NCI-H2171 treated with DMSO at 0.1 percent for 48 hours (cell line): ENCODE measurements at places on chromosomes 6 and 20.

DNA sequence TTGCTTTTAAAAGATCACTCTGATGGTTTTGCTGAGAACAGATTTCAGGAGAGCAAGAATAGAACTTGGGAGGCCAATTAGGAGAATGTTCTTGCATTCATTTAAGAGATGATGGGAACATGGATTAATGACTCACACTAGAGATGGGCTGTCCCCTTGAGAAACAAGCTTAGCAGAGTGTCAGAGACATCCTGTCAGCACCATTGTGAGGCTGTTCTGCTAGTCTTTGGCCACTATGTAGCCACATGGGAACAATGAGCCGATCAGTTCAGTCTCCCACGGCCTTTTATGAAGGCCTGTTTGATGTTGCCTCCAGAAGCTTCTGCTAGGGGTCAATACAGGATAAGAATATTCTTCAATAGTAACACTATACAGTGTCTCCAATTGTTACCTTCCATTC lies 113.0 kb upstream of the EYA4 start:
- no peak for DNase-seq

- DNase-seq = no peak
Observed at GRCh38 chr6:28566527-28567252, 41.0 kb downstream of the GPX5 start.

DNA sequence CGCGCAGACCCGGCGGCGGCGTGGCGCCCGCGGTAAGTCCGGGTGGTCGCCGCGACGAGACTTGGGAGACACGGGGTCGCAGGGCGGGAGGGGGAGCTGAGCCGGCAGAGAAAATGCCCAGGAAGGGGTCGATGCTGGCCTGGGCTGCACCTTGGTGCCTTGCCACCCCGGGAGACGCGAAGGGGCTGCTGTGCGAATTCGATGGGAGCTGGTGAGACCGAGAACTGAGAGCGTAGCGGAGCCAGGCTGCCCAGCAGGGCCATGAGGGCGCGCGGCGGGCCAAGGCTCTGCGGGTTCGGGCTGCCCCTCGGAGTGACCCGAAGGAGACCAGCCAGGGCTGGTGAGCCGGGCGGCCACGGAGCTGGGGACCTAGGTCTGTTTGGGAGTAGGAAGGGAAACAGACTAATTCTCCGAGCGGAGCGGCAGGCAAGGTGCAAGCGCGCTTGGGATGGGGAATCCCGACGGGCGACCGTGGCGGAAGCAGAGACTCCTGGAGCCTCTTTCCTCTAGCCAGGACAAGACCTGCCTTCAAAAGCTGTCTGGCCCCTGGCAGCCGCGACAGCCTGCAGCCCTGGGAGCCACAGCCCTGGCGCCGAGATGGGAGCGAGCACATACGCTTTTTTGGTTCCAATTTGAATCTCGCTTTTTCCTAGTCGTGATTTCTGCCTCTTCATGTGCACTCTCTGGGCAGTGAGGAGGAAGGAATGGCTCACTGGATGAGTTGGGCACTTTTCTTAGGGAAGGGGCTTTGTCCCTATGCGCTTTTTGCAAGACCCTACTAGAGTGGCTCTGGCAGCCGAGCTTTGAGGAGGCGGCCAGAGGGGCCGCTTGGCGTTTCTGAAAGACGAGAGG lies 691 bp downstream of the SYNDIG1 start:
- peak; percentile 65 for DNase-seq

DNA sequence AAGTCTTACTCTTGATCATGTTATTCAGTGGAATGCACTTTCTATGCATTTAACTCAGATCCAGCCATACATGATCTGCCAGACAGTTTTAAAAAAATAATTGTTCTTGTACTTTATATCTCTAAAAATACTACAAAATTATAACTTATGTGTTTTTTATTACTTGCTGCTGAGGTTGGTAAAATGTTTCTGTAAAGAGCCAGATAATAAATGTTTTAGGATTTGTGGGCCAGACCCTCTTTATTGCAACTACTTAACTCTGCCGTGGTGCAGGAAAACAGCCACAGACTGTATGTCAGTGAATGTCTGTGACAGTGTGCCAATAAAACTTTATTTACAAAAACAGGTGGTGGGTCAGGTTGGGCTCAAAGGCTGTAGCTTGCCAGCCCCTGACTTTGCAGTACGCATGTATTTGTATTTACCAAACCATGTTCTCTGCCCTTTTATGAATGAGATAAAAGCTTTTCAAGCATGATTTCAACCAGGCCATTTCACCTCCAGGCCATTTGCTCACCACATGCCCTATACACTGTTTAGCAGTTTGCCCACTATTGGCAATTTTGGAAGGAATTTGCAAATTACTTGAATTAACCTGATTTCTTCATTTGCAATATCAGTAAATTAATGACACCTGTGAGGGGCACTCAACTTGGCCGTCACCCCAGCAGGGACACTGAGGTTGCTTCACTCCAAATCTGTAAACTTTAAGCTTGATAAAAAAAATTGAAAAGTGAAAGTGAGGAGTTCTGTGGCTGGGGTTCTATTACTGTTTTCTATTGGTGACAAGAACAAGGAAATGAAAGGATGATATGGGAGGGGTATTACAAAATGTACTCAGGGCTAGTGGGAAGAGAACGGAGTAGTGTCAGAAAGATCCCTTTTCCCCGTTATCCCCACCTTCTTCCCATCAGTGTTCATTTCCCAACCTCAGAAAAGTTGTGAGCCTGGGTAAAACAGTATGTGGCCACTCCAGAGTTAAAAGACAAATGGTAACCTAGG lies 133.4 kb downstream of the CEBPB start:
- no peak for DNase-seq

DNA sequence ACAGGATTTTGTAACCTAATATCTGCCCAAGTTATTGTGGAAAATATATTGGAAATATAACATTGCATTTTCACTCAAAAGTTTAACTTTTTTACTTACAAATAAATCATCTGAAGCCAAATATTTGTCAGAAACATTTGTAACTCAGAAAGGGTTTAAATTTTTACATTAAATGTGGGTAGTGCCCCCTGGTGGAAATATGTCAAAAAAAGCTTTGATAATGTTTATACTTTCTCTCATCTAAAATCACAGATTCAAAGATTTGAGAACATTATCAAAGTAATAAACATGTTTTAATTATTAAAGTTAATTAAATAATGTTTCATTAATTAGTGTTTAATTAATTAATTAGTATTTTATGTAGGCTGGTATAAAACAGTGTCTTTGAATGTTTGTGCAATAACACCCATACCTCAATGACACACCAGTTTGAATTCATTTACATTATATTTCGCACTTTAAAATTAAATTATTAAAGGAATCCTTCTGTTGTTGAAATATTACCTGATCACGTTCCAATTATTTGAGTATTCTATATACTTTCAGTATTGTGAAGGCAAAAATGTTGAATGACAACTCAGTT lies 320.1 kb upstream of the FKBP1C start:
- no peak for DNase-seq

DNA sequence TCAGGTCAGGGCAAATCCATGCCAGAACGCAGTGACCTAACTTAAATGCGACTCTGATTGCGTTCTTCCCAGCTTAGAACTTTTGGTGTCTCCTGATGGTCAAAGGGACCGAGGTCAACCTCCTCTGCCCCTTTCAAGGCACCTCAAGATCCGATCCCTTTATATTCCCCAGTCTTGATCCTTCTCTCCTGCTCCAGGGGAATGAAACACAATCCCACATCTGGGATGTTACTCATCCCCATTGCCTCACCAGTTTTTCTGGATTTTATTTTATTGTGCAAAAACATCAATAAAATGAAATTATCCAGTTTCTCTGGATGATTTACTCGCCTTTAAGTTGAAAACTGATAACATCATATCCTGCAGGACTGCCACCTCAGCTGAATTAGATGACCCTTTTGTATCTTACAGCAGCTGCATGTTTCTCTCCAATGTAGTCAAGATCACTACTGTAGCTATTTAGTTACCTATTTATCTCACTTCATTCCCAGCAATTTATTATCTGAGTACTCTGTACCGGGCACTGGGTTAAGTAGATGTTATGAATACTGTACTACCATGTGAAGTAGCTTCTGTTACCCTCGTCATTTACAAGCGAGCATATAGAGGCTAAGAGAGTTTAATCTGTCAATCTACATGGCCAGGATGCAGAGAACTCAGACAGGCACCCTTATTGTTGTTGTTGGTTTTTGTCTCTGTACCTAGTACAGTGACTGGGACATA lies 44.0 kb downstream of the IRAK1BP1 start:
- no peak for DNase-seq

DNA sequence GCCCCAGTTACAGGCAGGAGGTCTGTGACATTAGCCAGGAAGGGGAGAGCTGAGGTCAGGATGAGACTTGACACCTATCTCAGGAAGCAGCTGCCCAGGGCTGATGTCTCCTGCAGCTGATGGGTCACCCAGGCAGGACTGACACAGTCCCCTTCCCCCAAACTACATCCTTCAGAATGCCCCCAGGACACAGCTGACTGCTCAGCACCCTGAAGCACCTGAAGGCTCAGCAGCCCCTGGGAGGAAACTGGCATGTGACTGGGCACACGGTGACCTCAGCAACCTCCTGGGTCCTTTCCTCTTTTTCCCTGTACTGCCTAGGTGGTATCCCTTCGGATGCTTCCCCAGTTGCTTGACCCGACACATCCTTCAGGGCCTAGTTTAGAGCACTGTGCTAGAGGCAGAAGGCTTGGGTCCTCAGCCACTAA lies 1.9 kb downstream of the SDC4 start:
- DNase-seq = no peak

DNA sequence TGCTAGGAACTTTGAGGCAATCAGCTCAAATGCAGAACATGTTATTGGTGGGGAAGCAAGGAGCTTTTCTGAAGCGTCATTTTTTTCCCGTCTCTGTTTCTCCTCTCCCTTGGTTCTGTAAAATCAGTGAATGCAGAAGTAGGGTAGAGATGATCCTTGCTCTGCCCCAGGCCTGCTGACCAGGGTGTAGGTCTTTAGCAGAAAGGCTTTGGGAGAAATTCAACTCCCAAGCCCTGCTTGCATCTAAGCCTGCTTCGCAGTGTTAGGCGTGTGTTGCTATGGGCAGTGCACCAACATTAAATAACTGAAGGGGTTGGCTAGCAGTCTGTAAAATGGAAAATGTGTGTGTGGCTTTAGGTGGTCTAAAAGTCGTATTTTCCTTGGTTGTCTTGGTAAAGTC lies 45.9 kb downstream of the SASH1 start:
- DNase-seq = no peak

GRCh38 chr6:19415605-19416326 lies 421.4 kb upstream of the ID4 start:
- DNase-seq = no peak

DNA sequence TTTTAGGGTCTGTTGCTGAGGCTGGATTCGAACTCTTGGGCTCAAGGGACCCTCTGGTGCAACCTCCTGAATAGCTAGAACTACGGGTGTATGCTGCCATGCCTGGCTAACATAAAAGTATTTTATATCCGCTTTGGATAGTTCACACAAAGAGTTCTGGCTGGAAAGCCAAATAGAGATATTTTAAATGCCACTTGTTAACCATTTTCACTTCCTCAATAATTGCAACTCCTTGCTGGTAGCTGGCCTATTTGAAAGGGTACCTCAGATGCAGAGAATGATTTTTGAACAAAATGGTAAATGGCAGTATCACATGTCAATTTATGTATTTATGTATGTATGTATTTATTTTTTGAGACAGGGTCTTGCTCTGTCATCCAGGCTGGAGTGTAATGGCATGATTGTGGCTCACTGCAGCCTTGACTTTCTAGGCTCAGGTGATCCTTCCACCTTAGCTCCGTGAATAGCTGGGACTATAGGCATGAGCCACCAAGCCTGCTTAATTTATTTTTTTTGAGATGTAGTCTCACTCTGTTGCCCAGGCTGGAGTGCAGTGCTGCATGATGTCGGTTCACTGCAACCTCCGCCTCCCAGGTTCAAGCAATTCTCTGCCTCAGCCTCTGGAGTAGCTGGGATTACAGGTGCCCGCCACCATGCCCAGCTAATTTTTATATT lies 12.9 kb upstream of the JARID2 start:
- DNase-seq = no peak

DNA sequence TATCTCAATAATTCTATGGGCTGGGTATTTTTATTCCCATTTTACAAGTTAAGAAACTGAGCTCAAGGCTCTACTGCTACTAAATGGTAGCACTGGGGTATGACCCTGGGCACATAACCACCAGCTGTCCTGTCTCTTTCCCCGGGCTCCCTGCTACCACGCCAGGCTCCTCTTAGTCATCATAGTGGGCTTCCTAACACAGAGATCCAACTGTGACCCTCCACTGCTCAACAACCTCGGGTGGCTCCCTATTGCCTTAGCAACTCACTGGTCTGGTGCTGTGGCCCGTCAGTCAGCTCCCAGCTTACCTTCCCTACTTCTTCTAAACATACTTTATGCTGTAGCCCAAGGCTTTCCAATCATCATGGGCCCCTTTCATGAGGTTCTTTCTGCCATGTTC lies 4.5 kb downstream of the KIAA1755 start:
- no peak for DNase-seq

- DNase-seq = no peak
Observed at GRCh38 chr6:22448291-22448711, 121.1 kb upstream of the HDGFL1 start.

GRCh38 chr6:53398247-53399026 lies 49.7 kb upstream of the ELOVL5 start:
- DNase-seq = no peak

GRCh38 chr6:96236471-96236870 lies 220.7 kb downstream of the FUT9 start:
- DNase-seq = no peak

DNA sequence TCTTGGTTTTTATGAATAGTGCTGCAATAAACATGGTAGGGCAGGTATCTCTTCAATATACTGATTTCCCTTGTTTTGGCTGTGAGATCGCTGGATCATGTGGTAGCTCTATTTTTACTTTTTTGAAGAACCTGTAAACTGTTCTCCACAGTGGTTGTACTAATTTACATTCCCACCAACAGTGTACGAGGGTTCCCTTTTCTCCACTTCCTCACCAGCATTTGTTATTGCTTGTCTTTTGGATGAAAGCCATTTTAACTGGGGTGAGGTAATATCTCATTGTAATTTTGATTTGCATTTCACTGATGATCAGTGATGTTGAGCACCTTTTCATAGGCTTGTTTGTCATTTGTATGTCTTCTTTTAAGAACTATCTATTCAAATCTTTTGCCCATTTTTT lies 8.0 kb upstream of the ARG1 start:
- no peak for DNase-seq

- no peak for DNase-seq
Observed at GRCh38 chr6:56664029-56664428, 21.3 kb upstream of the DST start.

- DNase-seq = no peak
Observed at GRCh38 chr20:46798430-46798829, 89.0 kb downstream of the SLC2A10 start.

DNA sequence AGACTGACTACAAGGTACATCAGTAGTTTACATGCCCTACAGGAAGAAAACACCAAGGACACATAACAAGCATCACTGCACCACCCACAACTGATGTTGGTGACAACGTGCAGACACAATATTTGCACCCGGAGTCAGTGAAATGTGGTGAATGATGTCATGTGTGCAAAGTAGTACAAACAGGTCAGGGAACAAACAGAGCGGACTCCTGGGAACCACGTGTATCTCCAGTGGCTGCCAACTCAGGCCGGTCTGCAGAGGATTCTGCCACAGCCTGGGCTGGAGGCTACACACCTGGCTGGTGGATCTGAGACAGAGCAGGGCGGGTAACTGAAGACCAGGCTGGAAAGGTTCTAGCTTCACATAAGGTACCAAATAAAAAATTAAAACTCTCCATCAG lies 28.2 kb upstream of the RPS6KA2 start:
- DNase-seq = no peak

- no peak for DNase-seq
Observed at GRCh38 chr20:20018366-20018765, 1.2 kb downstream of the NAA20 start.
